ENCODE measurements at places on chromosomes 5 and 9.

- no peak for DNase-seq
Observed at GRCh38 chr9:11973511-11973910, 719.7 kb upstream of the TYRP1 start.

- DNase-seq = peak; percentile 96
Observed at GRCh38 chr5:134242146-134242545, 16.3 kb upstream of the PPP2CA start.

GRCh38 chr5:132064140-132064539, 3.7 kb downstream of the IL3 start:
- no peak for DNase-seq

- no peak for DNase-seq
Observed at GRCh38 chr5:10903786-10904560, 142.9 kb upstream of the DAP start.

DNA sequence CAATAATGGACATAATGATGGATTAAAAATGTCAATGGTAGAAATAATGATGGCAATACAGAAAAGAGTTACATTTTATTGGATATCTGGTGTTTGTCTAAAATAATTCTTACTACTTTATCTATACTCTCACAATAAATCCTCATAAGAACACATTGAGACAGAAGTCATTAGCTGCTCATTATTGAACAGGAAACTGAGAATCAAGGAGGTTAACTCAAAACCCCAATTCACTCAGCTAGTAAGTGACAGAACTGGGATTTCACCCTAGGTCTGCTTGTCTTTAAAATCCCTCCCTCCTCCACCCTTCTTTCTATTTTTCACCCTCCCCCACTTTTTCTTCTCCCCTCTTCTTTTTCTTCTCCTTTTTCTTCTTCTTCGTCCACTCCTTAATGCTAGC, 285.8 kb upstream of the TNC start:
- DNase-seq = no peak

GRCh38 chr9:71441266-71441665, 319.8 kb upstream of the TRPM3 start:
- DNase-seq = no peak

DNA sequence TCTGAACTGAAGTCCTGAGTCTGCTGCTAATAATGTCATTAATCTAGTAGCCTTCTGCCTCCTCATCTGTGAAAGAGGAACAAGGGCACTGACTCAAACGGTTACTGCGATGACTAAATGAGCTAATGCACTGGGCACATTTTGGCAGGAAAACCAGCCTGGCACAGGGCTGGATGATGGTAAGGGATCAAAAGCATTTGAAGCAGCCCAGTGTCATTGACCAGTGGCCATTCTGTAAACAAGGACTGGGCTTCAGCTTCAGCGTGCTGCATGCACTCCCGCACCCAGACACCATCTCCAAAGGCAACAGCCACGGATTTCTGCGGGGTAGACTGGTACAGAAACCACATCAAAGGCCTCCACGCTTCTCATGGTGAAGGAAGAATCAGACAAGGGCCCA, 8.0 kb downstream of the GCNT4 start:
- peak; percentile 28 for DNase-seq

DNA sequence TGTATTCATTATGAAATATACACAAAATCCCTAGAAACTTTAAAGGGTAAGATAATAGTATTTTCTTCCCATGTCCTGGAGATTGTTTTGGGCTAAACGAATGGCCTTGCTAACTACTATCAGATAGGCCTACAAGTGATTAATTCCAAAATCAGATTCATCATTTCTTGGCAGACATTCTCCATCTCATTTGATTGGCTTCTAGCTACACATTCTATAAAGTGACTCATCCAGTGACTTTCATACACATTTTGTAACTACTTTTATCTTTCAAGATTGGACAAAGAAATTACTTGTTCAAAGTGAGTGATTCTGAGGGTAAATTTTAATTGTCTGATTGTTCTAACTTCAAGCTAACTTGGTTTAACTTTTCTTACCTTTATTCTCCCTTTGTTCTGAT, 93.3 kb downstream of the RAPGEF6 start:
- DNase-seq = peak; percentile 81

- peak; percentile 89 for DNase-seq
Observed at GRCh38 chr5:98314292-98314691, 459.2 kb upstream of the RGMB start.

DNA sequence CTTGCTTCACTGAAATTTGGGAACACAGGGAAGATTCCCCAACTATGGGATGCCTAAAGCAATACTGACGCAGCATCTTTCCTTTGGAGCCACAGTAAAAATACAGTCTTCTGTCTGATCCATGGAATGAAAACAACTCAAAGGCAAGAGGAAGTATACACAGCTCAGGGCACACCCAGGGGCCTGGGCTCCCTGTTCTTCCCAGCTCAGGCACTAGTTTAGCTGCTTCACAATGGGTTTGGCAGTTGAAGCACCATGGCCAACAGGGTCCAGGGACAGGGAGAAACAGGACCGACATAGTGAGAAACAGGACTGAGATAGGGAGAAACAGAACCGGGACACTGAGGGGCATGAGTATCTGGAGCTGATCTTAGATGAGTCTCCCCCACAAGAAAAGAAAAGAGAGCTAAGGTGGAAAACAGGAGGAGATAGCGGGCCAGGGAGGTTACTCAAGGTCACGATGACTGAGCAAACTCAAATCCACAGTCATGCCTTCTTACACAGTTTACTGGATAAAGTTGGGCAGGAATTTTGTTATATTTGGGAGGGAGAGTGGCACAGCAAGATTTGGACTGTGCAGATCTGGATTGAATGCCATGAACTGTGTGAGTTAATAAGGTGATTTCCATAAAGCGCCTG, 198.8 kb downstream of the SMARCA2 start:
- DNase-seq = no peak

GRCh38 chr9:107874591-107875369, 385.2 kb upstream of the KLF4 start:
- DNase-seq = no peak

DNA sequence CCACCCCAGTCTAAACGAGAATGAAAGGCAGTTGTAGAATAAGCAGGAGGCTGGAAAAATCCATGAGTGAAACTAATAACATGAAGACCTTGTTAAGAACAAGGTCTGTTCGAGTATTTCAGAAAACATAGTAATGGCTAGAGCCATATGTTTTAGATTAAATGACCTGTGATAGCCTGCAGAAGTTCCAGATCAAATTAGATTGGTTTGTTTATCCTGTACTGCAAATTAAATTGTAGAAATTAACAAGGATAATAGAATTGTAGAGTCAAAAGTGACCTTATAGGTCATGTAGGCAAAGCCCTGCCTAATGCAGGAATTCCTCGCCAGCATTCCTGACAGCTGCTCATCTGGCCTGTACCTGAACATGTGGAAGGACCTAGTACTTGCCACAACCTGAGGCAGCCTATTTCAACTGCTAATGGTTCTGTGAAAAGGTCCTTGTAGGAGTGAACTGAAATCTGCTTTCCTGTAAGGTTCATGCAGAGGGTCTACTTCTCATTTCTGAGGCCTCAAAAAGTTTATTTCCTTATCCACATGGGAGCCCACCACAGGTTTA, 17.2 kb downstream of the LIX1 start:
- DNase-seq = no peak

GRCh38 chr9:129929496-129930125, 94.4 kb downstream of the USP20 start:
- DNase-seq = no peak

GRCh38 chr5:90529939-90530677, 724 bp upstream of the LYSMD3 start:
- peak; percentile 89 for DNase-seq

GRCh38 chr5:94173100-94173499, 431.7 kb upstream of the POU5F2 start:
- DNase-seq = peak; percentile 21

- DNase-seq = no peak
Observed at GRCh38 chr5:167712986-167713585, 578.4 kb upstream of the WWC1 start.

- no peak for DNase-seq
Observed at GRCh38 chr9:134936346-134937163, 18.8 kb upstream of the FCN1 start.

DNA sequence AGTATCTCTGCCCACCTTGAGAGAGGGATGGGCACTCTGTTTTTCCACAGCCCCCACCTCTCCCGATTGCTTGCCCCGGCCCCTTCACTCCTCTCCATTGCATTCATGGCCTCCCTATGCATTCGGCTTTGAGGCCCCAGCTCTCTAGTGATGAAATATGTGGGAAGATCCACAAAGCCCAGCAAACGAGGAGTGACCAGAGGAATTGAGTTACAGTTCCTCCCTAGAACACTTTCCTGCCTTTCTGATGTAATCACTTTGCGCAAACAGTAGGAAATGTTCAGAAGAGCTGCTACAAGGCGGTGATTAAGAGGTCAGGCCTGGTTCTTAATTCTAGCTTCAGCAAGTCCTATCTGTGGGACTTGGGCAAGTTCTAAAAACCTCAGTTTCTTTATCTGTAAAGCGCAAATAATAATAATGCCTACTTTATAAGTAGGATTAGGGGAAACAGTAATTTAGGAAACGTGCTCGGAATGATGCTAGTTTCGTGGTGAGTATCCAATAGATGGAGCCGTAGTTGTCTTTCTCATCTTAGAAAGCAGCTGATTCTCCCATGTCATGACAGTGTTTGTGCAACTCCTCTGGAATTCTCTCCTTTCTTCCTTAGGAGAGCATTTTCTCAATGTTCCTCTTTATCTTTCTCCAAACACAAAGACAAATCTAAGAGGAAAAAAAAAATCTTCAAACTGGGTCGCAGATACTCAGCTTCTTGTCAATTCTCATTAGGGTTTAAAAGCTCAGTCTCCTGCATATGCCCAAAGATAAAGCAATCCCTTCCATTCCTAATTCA, 99.5 kb upstream of the MSX2 start:
- no peak for DNase-seq

DNA sequence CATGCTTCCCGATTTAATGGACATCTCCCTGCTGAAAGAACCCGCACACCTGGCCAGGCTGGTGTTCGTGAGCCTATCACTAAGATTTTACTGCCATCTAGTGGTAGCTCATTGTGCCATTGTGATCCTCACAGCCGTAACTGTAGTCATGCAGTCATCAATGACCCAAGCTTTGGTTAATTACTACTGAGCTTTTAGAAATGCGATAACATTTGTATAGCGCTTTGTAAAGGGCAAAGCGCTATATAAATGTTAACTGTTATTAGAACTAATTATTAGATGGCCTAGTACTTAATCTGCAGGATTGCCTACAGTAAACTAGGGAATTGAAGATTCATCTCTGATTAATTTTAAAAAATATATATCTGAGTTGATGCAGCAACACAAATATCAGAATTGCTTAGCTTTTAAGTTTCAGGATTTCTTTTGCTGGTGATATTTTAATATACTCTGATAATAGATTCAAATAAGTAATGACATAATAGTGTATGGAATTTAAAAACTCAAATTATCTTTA, 90.2 kb downstream of the HACD4 start:
- peak; percentile 75 for DNase-seq

DNA sequence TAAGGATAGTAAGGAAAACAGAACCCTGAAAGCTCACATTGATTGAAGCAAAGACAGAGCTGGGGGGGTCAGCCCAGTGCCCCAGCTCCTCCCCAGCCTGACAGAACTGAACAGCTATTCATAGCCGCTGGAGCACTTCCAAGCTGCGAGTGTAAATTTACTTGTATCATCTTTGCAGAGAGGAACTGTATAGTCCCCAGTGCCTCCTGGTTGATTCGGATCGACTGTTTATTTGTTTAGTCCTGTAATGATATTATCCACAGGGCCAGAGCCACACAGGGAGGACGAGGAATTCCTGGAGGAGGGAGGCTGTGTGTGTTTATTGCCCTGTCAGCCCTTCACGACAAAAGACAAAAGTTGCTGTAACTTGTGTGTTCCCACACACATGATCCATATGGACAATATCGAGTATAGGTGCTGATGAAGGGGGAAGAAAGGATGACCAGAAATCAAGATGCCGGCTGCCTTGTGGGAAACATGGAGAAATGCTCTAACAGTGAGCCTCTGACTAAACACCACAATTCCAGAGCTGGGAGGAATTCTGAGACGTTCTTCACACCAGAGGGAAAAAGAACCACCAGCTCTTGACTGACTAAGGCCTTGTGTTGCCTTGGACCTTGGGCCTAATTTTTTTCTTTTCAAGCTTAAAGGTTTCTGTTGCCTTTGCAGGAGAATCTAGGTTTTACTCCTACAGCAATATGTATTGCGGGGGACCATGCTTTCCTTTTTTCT, 31.1 kb downstream of the FOXD1 start:
- no peak for DNase-seq

GRCh38 chr5:93735378-93735777, 6.0 kb downstream of the POU5F2 start:
- peak; percentile 80 for DNase-seq

- peak; percentile 10 for DNase-seq
Observed at GRCh38 chr5:131530706-131531331, 104.2 kb downstream of the RAPGEF6 start.

- no peak for DNase-seq
Observed at GRCh38 chr5:175696139-175696854, 38.4 kb downstream of the HRH2 start.

DNA sequence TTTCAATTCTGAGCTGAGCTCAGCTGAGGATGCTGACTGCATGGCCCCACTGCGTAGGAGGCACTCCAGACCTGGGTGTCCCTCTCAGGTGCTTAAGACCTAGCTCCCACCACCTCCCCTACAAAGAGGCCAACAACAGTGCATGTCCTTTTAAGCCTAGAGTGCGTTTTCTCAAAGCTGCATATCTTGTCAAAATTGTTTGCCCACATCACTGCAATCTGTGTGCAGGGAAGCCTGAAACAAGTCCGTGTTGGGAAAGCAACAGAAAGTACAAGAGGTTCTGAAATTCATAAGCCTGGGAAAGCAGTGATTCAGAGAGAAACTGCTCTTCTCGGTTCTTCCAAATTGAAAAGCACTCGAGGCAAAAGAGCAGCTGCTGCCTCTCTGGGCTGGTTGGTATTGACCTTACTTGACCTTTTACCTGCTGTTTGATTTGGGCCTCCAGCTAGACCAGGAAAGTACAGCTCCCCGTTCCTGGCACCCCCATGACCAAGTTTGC, 238.4 kb downstream of the NR2F1-AS1 start:
- no peak for DNase-seq

GRCh38 chr5:997711-998110, 10.9 kb upstream of the NKD2 start:
- DNase-seq = no peak

DNA sequence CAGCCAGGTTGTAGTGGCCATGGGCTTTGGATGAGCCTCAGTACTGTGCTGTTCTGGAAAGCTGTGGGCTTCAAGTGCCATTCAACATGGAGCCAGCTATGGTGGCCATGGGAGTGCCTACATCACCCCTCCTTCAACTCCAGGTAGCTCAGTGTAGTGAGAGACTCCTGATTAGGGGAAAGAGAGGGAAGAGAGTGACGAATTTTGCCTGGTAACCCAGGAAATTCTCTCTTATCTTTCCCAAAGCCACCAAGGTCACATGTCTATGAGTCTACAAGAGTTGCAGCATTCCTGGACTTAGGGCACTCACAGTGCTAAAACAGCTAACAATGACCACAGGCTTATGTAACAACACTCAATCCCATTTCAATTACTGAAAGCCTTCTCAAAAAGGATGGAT, 81.7 kb upstream of the SPTLC1 start:
- peak; percentile 33 for DNase-seq

- DNase-seq = peak; percentile 74
Observed at GRCh38 chr5:172833686-172834414, at the start of gene ERGIC1. TSS of gene ERGIC1 (plus strand) at chr5:172834251. CDS start at chr5:172834414, 163 bp downstream.

- DNase-seq = no peak
Observed at GRCh38 chr5:124683917-124684555, 62.4 kb downstream of the ZNF608 start.
